ENCODE measurements at places on chromosomes 5 and 9.
A peak's percentile ranks its signal among the peaks of the same experiment; 100 is the strongest.

DNA sequence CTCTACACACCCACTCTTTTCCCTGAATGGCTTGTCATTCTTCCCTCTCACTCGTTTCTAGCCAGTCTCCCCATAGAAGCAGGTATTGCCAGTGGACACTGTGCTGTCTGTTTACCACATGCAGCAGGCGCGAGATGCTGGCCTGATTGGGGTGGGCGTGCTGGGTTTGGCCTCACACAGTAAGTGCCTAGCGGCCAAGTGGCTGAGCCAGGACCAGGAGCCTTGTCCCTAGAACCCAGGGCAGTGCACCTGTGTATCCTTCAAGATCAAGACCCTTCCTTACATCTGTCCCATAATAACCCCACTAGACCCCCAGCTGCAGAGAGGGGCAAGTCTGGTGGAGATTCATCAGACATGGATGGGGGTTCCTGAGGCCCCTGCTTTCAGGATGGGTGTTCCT lies 112.8 kb upstream of the IRX4 start:
- DNase-seq: no peak

DNA sequence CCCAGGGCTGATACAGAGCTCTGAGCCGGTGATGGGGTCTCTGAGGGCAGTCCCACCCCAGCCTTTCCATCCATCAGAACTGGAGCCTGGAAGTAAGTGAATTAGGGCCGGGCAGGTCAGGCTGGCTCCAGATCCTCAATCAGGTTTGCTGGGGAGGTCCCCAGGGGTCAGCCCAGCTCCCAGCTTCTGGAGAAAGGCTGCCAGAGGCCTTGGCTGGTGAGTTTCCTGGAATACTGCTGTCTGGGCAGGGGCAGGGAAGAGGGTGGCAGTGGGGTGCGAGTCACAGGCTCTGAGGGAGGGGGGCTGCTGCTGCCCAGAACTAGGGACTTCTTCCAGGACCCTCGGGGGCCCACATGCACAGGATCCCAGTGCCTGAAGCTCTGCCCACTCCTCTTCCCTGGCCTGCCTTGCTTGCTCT lies 200.6 kb upstream of the MVB12B start:
- DNase-seq: no peak

GRCh38 chr5:2239201-2239910 lies 356.6 kb upstream of the IRX4 start:
- DNase-seq: no peak

DNA sequence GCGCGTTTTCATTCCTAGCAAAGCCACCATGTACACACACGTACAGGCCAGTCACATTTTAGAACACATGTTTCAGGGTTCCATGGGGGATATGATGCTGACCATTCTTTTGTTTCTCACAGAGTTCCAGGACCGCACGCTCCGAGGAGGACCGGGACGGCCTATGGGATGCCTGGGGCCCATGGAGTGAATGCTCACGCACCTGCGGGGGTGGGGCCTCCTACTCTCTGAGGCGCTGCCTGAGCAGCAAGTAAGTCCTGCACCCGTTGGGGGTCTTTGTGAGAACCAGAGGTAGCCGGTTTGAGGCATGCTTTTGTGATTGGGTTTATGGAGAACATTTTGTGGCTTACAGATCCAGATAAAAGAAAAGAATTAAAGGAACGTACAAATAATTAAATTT lies 30.8 kb downstream of the ADAMTSL1 start:
- DNase-seq: no peak

DNA sequence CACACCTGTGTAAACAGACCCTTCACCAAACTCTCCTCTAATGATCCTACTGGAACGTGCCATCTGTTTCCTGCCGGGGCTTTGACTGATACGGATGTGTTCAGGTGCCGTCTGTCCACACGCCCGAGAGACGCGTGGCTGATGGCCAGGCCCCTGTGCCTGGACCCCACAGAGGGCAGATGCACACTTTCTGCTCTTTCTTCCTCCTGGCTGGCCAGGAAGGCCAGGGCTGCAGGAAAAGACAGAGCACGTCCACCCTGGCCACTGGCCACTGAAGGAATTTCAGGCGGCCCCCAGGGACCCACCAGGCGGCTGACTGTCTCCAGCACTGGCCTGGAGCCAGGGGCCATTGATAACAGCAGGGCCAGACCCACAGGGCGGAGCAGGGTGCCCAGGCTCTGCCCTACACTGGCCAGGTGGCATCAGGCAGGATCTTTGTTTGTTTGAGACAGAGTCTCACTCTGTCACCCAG lies 3.6 kb upstream of the ENG start:
- DNase-seq: no peak

DNA sequence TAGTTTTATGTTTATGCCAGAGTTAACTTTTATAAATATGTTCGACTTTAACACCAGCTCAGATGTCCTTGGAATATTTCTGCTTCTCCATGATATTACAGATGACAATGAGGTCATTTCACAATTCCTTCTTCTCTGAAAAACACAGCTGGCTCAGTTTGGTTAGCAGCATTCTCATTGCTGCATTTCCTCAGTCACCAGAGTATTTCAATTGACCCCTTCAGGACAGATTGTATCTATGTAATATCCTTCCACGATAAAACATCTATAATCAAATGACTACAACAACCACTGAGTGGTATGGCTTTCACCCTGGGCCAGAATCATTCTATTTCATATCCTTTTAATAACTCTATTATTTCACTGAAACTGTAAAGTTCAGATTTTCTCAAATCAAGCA lies 148.7 kb downstream of the OXCT1 start:
- DNase-seq: no peak

- peak; percentile 75 for DNase-seq
Observed at GRCh38 chr9:130243015-130243881, 22.3 kb upstream of the HMCN2 start.

GRCh38 chr9:130693101-130693425 lies 517 bp upstream of the EXOSC2 start:
- no peak for DNase-seq

- DNase-seq: no peak
Observed at GRCh38 chr5:54146390-54146789, 164.0 kb downstream of the ARL15 start.

DNA sequence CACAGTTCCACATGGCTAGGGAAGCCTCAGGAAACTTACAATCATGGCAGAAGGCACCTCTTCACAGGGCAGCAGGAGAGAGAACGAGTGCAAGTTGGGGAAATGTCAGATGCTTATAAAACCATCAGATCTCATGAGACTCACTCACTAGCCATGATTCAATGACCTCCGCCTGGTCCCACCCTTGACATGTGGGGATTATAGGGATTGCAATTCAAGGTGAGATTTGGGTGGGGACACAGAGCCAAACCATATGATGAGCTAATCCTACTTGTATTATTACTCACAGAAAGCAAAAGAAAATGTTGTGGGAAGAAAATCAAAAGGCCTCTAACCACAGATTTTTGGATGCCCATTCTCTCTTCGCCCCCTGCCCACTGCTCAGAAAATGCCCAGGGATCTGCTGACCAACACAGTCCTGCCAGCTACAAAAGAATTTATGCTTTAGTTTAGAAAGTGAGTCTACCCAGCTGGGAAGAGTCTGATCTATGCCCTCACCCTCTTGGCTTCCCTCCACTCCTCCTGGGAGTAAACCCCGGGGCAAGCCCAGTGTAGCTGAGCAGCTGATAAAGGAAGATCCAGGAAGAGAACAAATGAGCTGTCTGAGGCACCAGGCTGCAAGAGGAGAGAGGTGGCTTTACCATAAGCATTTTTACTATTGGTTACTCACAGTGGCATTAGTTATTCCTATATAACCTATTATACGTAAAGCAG lies 53.1 kb downstream of the RNF130 start:
- DNase-seq: no peak

DNA sequence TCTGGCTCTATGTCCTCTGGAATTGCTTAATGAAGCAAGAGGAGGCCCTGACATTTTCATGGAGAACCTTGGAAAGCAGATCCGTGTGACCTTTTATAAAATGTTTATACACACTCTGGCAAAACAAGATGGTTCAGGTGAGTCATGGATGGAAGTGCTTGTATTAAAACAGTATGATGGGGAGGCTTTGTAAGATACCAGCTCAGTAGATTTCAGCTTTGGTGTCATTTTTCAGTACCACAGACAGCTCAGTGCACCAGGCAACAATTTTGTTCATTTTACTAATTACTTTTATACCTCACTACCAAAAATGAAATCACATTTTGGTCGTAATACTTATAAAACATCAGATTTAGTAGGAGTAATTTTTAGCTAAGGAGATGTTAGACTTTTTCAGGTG lies 5.2 kb downstream of the KCNN2 start:
- no peak for DNase-seq

DNA sequence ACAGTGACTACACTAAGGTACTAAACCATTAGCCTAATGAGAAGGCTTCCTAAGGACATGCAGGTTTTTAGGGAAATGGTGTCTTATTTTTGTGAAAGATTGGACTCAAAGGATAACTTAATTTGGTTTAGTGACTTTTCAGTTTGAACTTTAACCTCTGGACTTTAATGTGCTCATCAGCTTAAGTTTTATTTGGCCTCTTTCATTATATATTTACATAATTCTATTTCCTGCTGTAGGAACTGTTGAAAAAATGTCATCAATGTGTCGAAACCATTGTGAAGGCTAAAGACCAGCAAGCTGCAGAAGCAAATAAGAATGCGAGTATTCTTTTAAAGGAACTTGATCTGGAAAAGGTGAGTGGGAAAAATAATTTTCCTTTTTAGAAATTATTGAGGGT lies 34.3 kb upstream of the EIF4EBP3 start:
- no peak for DNase-seq

DNA sequence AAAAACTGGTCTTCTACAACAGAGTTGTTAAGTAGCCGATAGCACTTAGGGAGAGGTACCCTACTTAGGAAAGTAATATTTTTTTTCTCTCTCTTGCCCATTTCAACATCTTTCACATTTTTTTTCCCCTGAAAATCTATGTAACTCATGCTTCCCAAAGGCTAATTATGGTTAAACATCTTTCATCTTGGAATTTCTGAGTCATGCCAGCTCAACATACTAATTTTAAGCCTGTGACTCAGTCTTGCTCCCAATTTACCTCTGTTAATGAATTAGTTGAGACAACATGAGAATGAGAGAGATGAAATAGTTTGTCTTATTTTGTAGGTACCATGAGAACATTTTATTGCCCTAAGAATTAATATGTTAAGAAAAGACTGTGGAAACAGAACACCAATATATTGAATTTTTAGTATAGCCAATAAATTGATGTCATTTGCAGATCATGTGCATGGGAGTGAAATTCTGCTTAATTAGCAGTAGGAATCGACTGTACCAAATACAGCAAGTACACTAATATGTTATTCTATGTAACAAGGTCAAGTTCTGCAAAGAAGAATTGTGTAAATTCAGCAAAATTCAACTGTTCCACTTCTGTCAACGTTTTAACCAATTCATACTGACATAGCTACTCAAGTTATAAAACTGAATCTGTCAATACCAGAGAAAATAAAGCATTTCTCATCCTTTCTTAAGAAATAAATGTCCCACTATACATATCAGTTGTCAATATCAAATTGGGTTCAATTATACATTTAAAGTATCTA lies 550.0 kb downstream of the PTPRD start:
- DNase-seq: no peak
